ENCODE measurements at places on chromosomes 6 and 20.

GRCh38 chr6:51841626-51842025 is 245.8 kb downstream of the PKHD1 start:
- no peak for DNase-seq

GRCh38 chr20:62133864-62134263 is 9.3 kb downstream of the PSMA7 start:
- no peak for DNase-seq

DNA sequence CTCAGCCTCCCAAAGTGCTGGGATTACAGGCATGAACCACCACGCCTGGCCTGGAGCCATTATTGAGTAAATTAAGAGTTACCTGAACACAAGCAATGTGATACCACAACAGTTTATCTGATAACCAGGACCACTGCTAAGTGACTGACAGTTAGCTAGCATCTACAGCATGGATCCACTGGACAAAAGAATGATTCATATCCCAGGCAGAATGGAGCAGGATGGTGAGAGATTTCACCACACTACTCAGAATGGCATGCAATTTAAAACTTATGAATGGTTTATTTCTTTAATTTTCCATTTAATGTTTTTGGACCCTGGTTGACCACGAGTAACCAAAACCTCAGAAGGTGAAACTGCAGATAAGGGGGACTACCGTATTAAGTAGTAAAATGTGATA is 48.6 kb downstream of the RALGAPA2 start:
- DNase-seq, result no peak

DNA sequence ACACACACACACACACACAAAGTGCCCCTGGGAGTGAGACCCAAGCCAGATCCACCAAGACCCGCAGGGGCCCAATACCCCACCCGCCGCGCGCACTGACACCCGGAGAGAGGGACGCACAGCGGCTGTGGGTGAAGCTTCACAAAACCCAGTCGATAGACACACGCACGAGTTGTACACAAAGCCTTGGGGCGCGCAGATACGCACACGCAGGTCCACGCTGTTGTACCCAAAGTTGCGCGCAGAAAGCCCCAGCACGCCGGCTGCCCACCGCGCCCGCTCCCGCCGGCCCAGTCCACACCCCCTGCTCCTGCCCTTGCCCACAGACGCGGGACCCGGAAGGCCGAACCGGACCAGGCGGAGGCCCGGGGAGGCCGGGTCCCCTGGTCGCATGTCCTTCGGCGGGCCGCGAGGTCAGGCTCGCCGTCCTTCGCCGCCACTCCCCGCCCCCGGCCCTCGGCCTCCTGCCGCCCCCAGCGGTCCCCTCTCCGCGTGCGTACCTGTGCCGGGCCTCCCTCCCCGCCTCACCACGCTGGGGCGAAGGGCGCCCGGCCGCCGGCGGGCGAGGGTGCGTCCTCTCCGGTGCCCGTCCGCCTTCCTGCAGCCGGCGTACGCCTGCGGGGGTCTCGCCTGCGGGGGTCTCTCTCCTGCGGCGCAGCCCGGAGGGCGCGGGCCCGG is at the start of gene TMEM74B:
TSS of gene TMEM74B (minus strand) at position 344 of the 678 bp plus-strand sequence. CDS start 1,180 bp downstream, outside the sequence.
- DNase-seq, result no peak

DNA sequence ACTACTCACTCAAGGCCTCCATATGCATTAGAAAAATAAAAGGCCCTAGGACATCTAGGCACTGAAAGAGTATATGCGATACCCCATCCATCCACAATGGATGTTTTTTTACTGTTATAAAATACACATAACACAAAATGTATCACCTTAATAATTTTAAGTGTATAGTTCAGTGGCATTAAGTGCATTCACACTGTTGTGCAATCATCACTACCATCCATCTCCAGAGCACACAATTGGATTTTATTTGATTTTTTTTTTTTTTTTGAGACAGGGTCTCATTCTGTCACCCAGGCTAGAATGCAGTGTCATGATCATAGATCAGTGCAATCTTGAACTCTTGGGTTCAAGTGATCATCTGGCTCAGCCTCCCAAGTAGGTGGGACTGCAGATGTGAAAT is 2.8 kb downstream of the MDC1 start:
- no peak for DNase-seq

DNA sequence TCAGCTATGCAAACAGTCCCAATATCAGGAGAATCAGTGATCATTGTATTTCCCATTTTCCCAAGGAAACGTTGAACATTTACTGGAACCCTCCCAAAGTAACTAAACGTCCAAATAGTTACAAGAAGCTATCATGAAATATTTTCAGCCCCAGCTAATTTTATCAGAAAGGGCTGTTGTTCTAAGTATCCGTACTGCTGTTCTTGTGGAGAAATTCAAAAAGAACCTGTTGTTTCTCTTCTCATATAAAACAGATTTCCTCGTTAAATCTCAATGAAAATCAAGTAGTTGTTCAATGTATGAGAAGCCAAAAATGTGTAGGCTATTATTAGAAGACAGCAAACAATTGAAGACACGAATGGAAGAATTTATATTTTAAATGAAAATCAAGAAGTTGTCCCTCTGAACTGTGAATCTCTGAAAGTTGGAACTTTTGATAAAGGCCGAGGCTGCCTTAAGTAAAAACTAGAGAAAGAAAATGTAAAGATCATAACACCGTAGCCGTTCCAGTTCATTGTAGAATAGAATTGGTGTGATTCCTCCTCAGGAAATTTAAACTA is 107.7 kb downstream of the HFE start:
- DNase-seq, result no peak

DNA sequence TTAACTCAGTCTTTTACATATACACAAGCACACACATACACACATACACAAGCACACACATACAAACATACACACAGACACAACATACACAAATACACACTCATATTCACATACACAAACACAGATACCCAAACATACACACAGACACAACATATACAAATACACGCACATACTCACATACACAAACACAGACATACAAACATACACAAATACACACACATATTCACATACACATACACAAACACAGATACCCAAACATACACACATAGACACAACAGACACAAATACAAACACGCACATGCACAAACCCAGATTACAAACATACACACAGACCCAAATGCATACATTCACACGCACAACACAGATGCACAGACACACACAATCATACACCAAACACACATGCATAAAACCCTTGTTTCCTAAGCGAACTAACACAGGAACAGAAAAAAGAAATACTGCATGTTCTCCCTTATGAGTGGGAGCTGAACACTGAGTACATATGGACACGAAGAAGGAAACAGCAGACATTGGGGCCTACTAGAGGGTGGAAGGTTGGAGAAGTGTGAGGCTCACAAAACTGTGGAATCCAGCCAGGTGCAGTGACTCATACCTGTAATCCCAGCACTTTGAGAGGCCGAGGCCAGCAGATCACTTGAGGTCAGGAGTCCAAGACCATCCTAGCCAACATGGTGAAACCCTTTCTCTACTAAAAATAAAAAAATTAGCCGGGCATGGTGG is 34.2 kb downstream of the PIM1 start:
- no peak for DNase-seq

GRCh38 chr20:22003680-22004079 is 298.2 kb downstream of the PAX1 start:
- DNase-seq, result no peak

DNA sequence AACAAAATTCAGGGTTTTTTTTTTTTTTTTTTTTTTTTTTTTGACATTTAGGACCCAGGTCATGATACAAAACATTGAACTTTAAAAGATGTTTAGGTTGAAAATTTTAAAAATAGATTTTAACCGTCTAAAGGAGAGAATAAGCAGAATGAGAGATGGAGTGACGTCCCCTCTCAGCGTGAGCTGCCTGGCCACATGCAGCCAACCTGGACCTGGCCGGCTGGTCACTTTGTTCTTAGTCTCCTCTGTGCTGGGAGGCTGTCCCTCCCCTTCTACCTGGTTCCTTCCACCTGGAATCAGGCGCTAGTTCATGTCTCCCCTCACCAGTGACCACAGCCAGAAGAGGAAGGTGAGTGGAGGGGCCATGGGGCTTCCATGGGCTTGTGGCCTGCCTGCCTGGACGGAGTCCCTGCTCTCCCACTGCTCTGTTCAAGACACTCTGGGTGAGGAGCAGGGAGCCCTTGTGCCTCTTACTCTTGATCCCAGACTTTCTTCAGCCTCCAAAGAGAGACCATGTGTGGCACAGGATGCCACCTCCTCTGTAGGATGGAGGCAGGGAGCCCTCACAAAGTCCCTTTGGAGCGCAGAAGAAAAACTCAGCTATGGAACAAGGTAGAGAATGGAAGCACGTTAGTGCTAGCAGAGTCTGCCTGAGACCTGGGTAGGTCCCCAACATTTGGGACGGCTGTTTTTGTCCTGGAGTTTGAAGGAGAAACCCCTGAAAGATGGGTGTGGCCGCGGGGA is 31.7 kb downstream of the IRF4 start:
- no peak for DNase-seq

GRCh38 chr6:36984581-36985416 is 1.2 kb downstream of the MTCH1 start:
- peak; percentile 51 for DNase-seq

GRCh38 chr6:104639668-104640067 is 220.1 kb downstream of the HACE1 start:
- no peak for DNase-seq

DNA sequence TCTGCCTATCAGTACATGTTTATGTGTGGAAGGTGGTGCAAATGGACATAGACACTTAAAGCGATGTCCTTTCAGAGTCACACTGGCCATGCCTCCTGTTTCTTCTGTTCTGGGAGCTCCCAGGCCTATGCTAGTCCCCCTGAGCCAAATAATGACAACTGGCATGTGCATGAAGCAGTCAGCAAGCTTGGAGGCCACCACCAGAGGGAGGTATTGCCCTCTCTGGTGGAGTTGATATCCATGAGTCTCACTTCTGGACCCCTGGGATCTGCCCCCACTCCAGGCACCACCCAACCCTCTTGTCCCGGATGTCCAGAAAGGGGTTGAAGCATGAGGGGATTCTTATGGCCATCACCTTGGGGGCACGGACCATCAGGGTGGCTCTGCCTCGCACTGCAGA is 172.2 kb downstream of the AIG1 start:
- DNase-seq, result peak; percentile 9

Data from activated naive CD4-positive, alpha-beta T cell treated with Interleukin-2 at 50 U/mL for 16 hours (primary cell).